Fibroblast of mammary gland (primary cell): ENCODE measurements at places on chromosomes 2 and 18.

- no peak for DNase-seq
These were observed 19.2 kb upstream of the SPATA3 start for GRCh38 chr2:230976671-230977171.

- DNase-seq = no peak
These were observed 339.5 kb upstream of the GCFC2 start for GRCh38 chr2:76050196-76050595.

DNA sequence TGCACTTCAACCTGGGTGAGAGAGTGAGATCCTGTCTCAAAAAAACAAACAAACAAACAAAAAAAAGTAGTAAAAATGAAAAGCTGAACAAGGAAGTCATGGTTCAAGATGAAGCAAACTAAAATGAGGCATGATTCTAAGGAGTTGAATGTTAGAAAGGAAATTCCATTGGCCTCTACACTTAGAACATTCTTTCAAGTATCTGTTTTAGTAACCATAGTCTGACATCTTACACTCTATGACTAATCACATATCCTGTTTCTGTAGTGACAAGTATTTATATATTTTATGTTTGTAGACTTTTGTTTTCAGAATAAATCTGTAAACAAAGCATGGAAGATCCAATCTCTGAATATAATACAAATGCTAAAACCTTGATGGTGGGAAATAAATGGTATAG is 164.1 kb downstream of the KIAA1328 start:
- peak; percentile 54 for DNase-seq

- no peak for DNase-seq
These were observed 454.6 kb downstream of the MEIS1 start for GRCh38 chr2:66889632-66889882.

DNA sequence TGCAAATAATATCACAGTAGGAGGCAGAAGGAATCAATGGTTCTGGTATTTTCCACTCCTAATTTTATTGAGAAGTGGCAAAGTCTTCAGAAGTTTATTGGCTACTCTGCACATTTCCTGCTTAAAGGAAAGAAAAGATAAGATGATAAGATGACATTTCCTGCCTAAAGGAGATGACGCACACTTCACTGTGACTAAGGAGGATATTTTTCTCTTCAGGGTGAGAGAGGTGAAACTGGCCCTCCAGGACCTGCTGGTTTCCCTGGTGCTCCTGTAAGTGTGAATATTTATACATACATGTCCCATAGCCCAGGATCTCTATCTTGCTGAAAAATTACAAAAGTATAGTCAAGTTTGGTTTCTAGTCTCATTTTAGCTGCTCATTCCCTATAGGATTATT is 27.9 kb downstream of the COL3A1 start:
- DNase-seq = peak; percentile 77
